Activated T-helper 1 cell treated with anti-CD3 and anti-CD28 coated beads, Interleukin-2, amount 50 U/mL, for 16 hours (primary cell): ENCODE measurements at places on chromosomes 16 and 17.

- DNase-seq = peak; percentile 74
These were observed at the start of gene ADCY7 for GRCh38 chr16:50266337-50267091. TSS of gene ADCY7 (plus strand) at chr16:50266551. CDS start at chr16:50288180, 21,629 bp downstream.

DNA sequence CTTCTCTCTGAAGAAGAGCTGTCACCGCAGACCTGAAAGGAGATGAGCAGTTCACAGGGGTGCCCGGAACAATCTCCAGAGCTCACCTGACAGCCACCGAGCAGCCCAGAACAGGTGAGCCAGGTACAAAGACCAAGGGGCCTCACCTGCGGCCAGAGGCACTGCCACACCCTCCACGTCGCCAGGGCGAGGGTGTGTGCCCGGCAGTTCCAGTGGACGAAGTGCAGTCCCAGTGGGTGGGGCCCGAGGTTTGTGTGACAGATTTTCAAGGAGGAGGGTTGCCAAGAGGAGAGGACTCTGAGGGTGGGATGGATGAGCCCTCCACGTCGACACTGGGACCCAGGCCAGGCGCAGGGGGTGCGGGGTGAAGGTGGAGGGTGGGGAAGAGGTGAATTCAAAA lies 61.7 kb downstream of the SMPD3 start:
- no peak for DNase-seq

- no peak for DNase-seq
These were observed 181.2 kb downstream of the PARN start for GRCh38 chr16:14448879-14449278.

- no peak for DNase-seq
These were observed 44.8 kb upstream of the CDRT4 start for GRCh38 chr17:15512071-15512709.

GRCh38 chr17:78473951-78474613 lies 95.6 kb downstream of the PGS1 start:
- DNase-seq = no peak

GRCh38 chr17:79090443-79091225 lies 16.0 kb downstream of the ENGASE start:
- DNase-seq = no peak

DNA sequence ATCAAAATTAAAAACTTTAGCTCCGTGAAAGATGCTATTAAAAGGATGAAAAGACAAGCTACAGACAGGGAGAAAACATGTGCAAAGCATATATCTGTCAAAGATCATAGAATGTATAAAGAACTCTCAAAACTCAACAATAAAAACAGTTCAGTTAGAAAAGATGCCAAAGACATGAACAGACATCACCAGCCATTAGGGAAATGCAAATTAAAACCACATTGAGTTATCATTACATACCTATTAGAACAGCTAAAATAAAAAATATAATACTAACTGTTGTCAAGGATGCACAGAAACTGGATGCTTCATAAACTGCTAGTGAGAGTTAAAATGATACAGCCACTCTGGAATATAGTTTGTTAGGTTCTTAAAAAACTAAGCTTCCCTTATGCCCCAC lies 58.8 kb downstream of the NFATC3 start:
- no peak for DNase-seq

DNA sequence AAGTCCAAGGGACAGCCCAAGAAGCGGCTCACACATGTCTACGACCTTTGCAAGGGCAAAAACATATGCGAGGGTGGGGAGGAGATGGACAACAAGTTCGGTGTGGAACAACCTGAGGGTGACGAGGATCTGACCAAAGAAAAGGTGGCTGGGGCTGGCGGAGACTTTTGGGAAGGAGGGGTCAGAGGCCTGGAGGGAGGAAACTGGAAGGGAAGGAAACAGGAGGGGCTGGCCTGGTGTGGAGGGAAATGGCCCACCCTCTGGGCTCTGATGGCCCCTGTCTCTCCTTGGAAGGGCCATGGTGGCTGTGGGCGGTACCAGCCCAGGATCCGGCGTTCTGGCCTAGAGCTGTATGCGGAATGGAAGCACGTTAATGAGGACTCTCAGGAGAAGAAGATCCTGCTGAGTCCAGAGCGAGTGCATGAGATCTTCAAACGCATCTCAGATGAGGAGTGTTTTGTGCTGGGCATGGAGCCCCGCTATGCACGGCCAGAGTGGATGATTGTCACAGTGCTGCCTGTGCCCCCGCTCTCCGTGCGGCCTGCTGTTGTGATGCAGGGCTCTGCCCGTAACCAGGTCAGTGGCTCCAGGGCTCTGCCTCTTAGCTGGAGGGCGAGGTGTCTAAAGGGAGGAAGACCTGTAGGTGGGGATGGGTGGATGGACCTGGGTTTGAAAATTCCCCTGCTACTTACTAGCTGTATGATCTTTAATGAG lies 12.5 kb downstream of the POLR2A start:
- no peak for DNase-seq

- DNase-seq = no peak
These were observed 3.8 kb downstream of the MRPL12 start for GRCh38 chr17:81706757-81707624.

- no peak for DNase-seq
These were observed 100.8 kb downstream of the SLC39A11 start for GRCh38 chr17:72991651-72992050.

DNA sequence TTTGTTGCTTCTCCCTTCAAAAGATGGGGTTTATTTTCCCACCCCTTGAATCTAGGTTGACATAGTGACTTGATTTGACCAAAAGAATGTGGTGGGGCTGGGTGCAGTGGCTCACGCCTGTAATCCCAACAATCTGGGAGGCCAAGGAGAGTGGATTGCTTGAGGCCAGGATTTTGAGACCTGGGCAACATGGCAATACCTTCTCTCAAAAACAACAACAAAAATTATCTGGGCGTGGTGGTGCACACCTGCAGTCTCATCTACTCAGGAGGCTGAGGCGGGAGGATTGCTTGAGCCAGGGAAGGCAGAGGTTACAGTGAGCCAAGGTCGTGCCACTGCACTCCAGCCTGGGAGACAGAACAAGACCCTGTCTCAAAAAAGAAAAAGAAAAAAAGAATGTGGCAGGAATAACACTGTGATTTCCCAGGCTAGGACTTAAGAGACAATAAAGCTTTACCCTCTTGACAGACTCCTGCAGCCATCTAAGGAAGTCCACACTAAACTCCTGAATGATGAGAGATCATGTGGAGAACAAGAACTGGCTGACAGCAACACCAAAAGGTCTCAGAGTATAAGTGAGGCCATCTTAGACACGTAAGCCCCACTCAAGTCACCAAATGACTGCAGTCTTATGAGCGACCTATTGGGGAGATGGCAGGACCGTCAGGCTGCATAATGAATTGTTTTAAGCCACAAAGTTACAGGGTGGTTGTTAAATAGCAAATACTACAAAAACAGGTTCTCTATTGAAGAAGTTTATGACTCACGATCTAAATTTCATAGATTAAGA lies 37.0 kb downstream of the FBXL20 start:
- no peak for DNase-seq

DNA sequence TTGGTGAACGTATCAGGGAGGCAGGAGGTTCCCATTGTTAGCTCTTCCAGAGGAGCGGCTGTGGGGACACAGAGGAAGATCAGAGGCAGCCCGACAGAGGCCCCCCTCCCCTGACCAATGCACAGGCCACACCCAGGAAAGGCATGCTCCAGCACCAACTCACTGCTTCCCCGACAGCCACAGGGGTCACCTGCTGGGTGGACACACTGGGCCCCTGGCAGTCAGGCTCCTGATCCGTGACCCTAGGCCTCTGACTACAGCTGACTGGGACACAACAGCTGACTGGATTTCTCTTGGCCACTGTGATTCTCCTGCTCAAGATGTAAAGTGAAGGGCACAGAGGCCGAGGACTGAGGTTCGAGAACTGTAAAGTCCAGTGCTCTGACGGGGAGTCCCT lies 63.5 kb downstream of the IL21R start:
- no peak for DNase-seq

DNA sequence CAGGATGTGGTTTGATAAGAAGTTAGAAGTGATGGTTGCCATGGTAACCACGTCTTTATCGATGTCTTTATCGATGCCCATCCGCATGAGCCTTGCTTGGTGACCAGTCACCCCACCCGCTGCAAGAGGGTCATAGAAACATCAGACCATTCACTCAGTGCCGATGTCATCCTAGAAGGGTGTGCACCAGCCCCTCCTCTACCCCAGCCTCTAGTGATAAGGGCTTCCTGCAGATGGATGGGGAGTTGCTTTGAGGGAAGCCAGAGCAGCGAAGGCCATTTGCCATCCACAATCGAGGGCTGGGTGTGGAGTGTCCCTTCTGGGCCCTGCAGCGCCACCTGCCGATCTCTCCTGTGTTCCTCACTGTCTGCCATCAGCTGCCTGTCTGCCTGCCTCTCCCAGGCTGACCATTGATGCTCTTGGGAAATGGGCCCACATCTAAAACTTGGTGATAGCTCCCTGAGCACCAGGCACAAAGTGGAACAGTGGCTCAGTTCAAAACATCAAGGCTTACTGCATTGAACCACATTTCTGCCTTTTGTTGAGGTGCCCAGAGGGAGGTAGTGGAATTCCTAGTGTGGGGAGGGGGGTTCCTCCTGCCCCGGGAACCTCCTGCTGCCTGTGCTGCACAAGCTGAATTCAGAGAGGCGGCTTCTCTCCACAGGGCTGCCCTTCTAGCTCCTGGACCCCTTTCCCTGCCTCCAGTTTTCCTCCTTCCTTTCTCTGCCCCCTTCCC lies 8.9 kb downstream of the CALB2 start:
- peak; percentile 3 for DNase-seq

- no peak for DNase-seq
These were observed 2.5 kb downstream of the TAC4 start for GRCh38 chr17:49845321-49845720.

DNA sequence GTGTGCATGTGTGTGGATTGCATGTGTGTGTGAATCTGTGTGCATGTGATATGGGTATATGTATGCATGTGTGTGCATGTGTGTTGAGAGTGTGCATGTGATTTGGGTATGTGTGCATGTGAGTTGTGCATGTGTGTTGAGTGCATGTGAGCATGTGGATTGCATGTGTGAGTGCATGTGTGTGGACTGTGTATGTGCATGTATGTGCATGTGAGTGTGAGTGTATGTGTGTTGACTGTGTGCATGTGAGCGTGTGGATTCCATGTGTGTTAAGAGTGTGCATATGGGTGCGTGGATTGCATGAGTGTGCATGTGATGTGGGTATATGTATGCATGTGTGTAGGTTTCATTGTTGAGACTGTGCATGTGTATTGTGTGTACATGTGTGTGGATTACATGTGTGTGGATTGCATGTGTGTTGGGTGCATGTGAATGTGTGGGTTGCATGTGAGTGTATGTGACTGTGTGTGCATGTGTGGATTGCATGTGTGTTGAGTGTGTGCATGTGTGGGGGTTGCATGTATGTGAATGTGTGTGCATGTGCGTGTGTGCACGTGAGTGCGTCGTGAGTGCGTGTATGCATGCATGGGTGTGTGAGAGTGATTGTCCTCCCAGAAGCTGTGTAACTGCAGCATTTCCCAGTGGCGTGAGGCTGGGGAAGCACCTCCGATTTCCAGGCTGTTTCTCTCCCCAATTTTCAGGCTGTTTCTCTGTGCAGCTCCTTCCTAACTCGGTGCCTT lies 19.4 kb downstream of the C1QTNF1 start:
- DNase-seq = no peak

- no peak for DNase-seq
These were observed 19.5 kb downstream of the BCL7C start for GRCh38 chr16:30874244-30874820.

- no peak for DNase-seq
These were observed 35.8 kb upstream of the STH start for GRCh38 chr17:45963283-45963682.

DNA sequence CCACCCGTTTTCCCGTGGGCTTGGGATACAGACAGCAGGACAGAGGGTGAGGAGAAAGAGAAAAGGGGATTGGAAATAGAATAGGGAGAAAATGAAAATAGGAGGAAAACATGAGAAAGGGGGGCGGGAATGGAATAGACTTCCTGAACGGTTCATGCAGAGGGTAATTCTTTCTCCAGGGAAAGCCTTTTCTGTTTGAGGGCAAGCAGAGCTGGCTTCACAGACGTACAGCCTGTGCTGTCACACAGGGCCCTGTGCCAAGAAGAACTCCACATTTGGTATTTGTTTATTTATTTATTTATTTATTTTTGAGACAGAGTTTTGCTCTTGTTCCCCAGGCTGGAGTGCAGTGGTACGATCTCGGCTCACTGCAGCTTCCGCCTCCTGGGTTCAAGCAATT lies 12.0 kb downstream of the MILR1 start:
- DNase-seq = no peak

DNA sequence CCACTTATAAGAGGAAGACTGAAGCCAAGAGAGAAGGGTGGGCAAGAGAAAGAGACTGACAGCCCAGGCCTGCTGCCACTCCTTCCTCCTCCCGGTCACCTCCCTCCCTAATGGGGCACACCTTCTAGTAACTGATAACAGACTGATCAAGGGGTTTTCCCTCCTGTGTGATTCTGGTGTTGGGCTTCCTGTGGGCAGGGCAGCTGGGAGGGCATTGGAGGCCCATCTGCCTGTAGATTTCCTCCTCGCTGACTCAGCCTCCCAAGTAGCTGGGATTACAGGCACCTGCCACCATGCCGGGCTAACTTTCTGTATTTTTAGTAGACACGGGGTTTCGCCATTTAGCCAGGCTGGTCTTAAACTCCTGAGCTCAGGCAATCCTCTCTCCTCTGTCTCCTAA lies 16.2 kb downstream of the CA4 start:
- DNase-seq = no peak

DNA sequence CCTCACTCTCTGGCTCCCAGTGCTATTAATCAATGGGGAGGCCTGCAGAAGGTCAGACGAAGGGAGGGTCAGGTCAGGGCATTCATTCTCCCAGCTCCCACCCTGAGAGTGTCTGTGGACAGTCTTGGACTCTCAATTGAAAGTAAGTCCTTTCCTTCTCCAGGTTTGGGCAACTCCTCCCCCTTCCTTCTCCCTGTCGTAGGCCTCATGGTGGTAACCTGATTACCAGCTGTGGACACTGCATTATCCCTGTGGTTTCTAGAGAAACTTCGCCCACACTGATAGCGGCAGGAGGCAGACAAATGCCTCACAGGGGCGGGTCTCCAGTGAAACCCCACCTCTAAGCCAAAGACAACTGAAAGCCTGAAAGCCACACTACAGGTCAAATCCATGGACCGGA lies 57.7 kb upstream of the SLC25A19 start:
- DNase-seq = no peak
